ENCODE measurements at places on chromosomes 1 and 21. TPM values are rescaled to one million over a fixed set of nuclear protein-coding genes. Genes with fewer than 3 reads are reported as not detected.
A peak's percentile ranks its signal among the peaks of the same experiment; 100 is the strongest.

- DNase-seq = no peak
These were observed 34.6 kb upstream of the POU2F1 start for GRCh38 chr1:167185974-167186657.

DNA sequence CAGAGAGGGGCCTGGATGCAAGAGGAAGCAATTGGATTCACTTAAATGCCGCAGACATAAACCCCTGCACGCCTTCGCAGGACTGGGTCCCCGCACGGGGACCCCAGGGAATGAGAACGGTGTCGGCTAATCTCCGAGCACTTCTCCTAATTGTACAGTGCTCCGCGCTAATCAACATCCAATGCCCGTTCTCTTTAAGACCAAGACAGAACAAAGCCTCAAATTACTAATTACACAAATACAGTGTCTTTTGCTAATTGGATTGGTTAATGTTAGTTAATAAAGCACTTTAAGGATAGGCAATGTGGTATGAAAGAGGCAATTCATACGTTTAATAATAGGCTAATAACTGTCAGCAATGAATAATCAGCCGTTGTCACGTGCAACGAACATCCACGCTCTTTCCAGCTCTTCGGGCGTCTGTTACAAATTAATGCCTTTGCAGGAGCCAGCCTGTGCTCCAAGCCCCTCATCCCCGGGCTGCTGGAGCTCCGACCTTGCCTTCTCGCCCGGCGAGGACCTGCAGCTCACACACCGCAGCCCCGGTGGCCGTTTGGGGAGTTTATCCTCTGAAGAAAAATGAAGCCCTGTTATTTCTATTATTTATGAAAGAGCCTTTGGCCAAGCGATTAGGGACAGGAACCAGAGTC, 157.8 kb downstream of the PRDM16 start:
- DNase-seq = no peak

GRCh38 chr1:54850069-54850730, 36.8 kb downstream of the DHCR24 start:
- no peak for DNase-seq

The ANGPTL7 gene
- not detected for total RNA-seq

DNA sequence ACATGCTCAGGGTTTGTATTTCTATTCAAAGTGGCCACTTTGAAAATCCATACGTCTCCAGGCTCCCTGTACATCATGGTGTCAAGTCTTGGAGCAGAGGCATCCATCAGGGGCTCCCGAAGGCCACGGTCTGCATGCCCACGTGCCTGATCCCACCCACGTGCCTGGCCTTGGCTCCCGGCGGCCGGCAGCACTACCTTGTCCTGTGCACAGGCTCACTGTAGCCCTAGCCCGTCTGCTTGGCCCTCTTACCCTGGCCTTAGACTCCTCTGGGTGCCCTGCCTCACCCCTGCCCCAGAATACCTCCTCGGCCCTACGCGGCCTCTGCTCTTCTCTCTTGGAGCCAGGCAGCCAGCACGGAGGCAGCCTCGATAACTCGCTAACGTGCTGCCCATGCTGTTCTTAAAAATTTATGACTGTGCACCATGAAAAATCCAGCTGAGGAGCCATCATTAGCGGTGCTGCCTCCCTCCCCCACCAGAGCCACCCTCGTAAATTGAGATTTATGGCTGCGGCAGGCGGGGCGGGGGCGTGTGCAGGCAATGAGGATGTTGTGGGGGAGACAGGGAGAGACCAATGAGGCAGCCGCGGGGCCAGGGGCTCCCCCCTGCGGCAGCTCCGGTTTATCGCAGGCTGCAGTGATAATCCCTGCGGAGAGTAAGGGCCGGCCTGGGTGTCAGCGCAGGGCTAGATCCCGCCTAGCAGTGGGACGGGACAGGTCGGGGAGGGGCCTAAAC, 24.6 kb downstream of the DMAP1 start:
- peak; percentile 90 for DNase-seq

- no peak for DNase-seq
These were observed 16.5 kb upstream of the FOXO6 start for GRCh38 chr1:41344708-41345159.

The IL12RB2 gene
- 0.48 TPM for total RNA-seq

GRCh38 chr21:42153046-42153686, 65.8 kb upstream of the ABCG1 start:
- no peak for DNase-seq

DNA sequence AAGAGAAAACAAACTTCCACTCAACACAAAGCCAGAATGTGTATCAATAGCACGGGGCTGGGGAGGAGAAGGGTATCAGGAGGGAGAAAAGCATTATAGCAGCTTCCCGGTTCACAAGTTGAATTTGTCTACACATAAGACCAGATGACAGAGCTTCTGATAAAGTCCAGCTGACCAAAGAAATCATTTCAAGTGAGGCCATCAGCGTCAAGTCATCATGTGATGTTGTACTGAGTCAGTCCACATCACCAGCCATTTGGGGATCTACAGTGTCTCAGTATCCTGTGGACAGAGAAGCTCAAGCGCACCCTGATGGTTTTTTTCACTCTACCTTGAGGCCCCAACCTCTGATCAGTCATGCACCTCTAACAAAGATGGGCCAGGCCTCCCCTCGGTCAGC, 33.0 kb downstream of the SETD4 start:
- DNase-seq = no peak

GRCh38 chr1:172837816-172838679, 179.1 kb downstream of the FASLG start:
- no peak for DNase-seq

DNA sequence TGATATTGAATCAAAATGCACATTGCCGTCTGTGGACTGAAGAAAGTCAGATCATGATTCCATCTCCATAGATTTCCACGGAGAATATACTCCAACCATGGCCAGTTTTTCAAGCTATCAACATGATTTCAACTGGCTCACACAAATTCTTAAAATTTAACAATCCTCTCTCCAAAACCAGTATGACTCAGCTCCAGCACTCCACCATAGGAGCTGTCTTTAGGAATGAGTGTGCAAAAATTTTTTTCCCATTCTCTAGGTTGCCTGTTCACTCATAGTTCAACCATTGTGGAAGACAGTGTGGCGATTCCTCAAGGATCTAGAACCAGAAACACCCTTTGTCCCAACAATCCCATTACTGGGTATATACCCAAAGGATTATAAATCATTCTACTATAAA, 40.8 kb downstream of the RGL1 start:
- no peak for DNase-seq

The KRTAP8-1 gene
- not detected for total RNA-seq

The CCDC27 gene
- not detected for total RNA-seq

DNA sequence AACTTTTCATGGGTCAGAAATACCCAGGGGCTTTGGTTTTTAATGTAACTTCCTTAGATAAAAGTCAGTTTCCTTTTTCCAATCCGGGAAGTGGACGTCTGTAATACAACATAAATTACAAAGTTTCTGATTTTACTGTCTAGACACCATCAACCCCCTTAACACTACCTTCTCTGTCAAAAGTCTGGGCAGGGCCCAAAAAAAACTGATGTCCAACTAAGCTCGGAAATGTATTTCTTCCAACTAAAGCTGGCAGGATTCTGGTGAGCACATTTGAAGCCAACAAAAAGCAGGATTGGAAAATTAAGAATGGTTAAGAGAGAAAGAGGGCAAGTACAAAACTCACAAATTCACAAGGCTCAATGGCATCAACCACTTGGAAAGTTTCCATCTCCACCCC, 24.3 kb downstream of the DDAH1 start:
- no peak for DNase-seq

DNA sequence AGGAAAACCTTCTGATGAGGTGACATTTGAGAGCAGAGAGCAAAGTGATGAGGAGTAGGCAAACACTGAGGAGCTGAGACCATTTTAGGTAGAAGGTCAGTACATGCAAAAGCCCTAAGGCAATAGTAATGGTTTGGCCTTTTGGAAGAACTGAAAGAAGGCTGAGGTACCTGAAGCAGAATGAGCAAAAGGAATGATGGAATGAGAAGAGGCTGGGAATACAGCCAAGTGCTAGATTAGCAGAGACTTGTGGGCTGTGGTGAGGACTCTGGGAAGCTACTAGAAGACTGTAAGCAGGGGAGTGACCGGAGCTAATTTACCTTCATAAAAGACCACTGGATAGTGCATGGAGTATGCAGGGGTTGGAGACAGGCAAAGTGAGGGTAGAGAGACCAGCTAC, 77.9 kb downstream of the GFI1 start:
- DNase-seq = no peak

DNA sequence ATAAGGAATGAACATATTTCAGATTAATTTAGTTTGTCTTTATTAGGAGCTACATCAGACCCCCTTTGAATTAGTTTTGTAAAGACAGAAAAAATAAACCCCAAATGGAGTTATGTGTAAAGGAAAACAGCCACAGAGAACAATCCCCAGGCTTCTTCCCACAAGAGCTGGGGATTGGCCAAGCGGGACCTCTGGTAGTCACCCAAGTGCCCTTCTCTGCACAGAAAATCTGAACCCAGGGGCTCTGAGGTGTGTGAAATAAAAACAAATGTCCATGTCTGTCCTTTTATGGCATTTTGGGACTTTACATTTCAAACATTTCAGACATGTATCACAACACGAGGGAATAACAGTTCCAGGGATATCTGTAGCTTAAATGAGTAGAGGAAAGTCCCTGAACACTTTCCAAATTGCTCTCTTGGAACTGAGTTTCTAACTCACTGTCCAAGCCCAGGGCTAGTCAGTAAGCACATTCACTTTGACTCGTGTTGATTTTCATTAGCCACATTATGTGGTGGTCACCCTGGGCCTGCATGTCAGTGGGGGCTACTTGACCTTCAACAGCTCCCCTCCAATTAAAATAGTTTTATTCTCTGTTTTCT, 22.5 kb downstream of the DPT start:
- DNase-seq = no peak

The PANK4 gene
- total RNA-seq = 27.0 TPM

The USH2A gene
- total RNA-seq = 0.02 TPM

DNA sequence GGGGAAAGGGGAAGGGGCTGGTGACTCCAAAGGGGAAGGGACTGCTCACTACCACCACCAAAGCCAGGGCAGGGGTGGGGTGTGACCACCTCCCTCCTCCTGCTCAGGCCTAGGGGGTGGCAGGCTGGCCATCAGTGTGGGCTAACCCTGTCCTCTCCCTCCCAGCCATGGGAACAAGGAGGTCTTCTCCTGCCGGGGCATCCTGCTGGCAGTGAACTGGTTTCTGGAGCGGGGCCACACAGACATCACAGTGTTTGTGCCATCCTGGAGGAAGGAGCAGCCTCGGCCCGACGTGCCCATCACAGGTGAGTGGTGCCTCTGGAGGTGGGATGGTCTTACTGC, 5.7 kb downstream of the ZC3H12A start:
- no peak for DNase-seq

The FAM177B gene
- 19.5 TPM for total RNA-seq

DNA sequence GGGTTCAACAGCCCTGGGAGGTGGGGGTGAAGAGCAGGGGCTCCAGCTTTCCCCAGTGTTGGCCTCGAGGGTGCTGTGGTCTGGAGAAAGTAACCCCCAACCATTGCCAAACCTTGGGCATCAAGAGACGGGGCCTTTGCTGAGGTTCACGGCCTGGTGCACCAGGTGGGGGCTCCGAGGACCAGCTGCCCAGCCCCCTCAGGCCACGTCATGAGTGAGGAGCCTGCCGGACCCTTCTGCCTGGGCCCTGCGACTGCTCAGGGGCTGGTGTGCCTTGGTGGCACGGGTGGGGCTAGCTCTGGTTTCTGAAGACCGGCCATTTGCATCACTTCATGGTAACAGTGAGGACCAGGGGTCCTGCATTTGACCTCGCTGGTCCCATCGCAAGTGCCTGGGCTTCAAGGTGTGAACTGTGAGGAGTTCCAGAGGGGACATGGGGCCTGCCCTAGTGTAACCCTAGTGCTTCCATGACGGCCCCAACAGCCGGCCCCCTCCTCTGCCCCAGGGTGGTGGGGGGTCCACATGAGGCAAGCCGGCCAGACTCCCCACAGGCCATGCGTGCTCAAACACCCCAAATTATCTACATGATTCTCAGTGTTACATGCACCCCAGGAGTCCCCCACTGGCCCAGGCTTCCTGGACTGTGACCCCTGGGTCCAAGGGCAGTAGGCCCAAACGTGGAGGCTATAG, 13.5 kb downstream of the MORN1 start:
- no peak for DNase-seq

The SPATA46 gene
- not detected for total RNA-seq

The KRTAP12-4 gene
- total RNA-seq = not detected

The SELP gene
- 3.3 TPM for total RNA-seq

The PTGFR gene
- 0.35 TPM for total RNA-seq

- DNase-seq = peak; percentile 68
These were observed 1.2 kb upstream of the NEGR1 start for GRCh38 chr1:72283307-72284083.

- DNase-seq = no peak
These were observed 86.0 kb upstream of the GRIK3 start for GRCh38 chr1:37120279-37120678.

DNA sequence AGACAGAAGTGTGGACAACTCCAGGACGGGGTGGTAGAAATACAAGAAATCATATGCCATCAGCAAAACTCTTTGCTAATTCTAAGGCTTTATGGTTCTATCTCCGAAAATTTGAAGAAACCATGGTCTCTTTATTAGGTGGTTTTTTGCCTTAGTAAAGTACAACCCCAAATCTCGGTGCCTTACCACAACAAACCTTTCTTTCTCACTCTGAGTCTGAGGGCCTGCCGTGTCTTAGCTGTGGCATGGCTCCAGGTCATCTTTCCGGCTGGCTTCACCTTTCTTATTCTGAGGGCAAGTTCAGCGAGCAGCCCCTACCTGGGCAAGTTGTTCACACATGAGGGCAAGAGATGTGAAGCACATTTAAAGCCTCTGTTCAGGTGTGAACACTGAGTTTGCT, 280.6 kb downstream of the TTLL7 start:
- no peak for DNase-seq
